Naive thymus-derived CD4-positive, alpha-beta T cell (primary cell): ENCODE measurements at places on chromosomes 1 and 21. TPM values are rescaled to one million over a fixed set of nuclear protein-coding genes. Genes with fewer than 3 reads are reported as not detected.

- DNase-seq, result peak; percentile 25
Observed at GRCh38 chr1:24898152-24898908, 31.7 kb downstream of the RUNX3 start.

DNA sequence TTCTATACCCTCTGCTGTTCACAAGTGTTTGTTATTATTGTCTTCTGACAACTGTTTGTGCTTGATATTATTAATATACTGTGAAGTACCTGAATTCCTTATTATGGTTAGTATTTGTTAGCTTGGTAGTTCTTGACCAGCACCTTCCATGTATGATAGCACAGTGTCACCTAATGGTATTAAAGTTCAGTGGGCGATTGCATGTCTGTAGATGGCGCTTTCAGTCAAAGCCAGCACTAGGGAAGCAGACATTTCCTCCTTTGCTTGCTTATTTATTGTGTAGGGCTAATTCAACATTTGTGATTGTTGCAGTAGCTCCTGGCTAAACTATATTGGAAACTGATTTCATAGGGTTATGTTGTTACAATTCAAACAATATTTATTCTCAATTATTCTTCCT is 218.0 kb downstream of the ZP4 start:
- DNase-seq, result no peak

GRCh38 chr1:59978026-59978425 is 51.5 kb upstream of the CYP2J2 start:
- DNase-seq, result no peak

DNA sequence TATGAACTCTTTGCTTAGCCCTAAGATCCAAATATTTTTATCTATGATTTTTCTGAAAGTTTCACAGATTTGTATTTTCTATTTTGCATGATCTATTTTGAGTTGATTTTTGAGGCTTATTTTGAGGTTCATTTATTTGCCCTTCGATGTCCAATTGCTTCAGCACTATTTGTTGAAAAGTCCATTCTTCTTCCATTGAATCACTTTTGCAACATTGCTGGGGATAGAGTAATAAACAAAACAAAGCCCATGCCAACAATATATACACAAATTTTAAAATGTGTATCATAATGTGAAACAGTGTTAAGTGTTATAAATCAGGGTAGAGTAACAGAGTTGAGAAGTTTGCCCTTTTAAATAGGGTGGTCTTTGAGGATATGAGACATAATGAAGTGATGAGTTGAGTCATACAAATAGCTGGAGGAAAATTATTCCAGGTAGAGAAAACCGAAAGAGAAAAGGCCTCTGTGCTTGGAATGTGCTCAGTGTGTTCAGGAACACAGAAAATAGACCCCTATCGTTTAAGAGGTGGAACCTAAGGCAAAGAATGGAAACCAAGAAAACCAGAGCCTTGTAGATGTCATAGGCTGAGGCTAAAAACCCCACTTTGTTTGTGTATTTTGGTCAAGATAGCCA is 172.7 kb upstream of the NR5A2 start:
- DNase-seq, result no peak

- no peak for DNase-seq
Observed at GRCh38 chr1:153535242-153536011, at the start of gene S100A6. TSS of gene S100A6 (minus strand) at chr1:153535991. CDS start at chr1:153535339, 652 bp downstream.

GNL2 gene
- 60.9 and 70.1 TPM in 2 replicates for total RNA-seq

- DNase-seq, result no peak
Observed at GRCh38 chr1:33615546-33615945, 143.1 kb downstream of the ZSCAN20 start.

DNA sequence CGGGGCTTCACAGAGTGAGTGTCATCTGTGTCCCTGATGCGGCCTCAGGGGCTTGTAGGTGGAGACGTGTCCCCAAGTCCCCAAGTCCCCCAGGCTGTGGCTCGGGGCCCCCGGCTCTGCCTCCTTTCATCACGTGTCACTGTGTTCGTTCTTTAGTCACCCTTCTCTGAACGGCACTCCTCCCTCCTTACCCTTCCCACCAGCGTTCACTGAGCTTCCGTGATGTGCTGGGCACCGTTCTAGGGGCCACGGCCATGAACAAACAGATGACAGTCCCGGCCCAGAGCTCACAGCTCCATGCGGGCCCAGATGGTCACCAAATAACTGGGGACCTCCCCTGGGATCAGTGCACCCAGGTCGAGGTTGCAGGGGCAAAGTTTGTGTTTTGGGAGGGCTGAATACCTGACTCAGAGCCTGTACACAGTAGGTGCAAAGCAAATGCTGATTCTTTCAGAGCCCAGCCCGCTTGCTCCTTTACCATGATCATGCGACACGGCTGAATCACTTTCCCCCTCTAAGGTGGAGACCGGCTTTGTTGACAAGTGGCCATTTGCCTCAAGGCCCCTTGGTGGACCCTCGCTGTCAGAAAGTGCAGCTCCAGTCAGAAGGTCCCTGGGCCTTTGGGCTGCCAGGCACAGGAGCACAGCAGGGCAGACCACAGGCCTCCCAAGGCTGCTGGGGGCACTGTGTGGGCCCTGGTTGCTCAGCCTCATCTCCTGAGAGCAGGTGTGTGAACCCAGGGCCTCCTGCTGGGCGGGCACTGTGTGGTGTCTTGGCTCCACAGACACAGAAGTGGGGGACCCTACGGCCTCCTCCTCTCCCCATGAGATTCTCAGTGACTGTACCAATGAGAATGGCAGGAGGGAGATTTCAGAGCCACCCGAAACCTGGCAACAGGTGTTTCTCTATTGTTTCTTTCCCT is 592.5 kb downstream of the PTPRU start:
- no peak for DNase-seq

- no peak for DNase-seq
Observed at GRCh38 chr1:212688341-212689047, 11.1 kb downstream of the BATF3 start.

- DNase-seq, result no peak
Observed at GRCh38 chr1:108881369-108881768, 4.6 kb downstream of the GPSM2 start.

DNA sequence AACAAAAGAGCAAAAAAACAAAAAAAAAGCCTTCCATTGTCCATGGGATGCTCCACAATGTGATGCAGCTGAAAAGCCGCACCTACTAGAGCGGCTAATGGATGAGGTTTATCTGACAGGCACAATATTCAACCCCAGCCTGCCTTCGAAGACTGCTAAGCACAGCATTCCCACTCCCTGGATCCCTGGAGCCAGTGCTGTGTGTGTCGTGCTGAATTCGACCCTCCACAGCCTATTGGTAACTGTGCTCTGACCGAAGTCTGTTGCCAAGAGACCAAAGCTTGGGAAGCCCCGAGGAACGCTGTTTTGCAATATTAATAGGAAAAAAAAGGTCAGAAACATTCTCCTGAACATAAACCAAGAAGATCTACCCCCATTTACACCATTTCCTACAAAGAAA is 57.2 kb upstream of the PUM1 start:
- DNase-seq, result no peak

IL20 gene
- total RNA-seq, result not detected in 2 replicates

- no peak for DNase-seq
Observed at GRCh38 chr1:110050602-110051261, 16.3 kb downstream of the STRIP1 start.

- DNase-seq, result no peak
Observed at GRCh38 chr1:11813021-11813420, 7.0 kb downstream of the CLCN6 start.

PROK1 gene
- total RNA-seq, result not detected

MCOLN2 gene
- total RNA-seq, result 2.5 TPM

GRCh38 chr1:162901243-162901642 is 40.3 kb upstream of the CCDC190 start:
- no peak for DNase-seq

DNA sequence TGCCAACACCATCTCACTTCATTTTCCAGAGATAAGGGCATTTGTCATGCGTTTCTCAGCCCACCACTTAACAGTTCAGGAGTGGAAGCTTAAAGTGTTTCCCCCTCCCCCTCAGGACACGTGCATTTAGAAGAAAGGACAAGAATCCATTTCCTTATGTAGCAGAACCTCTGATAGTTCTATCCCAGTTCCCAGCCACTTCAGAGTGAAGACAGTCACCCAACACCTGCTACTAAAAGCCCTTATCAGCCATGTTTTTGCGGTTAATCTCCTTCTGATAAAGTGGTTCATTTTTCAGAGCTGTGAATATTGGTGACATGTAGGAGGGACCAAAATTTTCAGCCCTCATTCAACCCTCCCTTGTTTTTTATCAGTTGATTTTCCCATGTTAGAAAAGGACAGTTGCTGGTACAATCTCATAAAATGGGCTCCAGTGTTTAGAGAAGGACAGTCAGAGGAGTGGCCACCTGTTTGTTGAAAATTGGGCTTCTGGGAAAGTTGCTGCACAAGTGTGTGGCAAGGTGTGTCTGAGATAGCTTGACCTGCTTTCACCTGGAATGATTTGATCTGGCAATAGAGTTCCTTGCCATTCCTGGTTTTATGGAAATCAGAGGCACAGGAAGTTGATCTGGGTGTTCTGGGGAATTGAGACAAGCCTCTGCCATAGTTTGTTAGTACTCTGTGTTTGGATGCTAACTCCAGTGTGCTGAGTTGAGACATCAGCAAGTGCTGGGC is 114.0 kb downstream of the PPP1R12B start:
- no peak for DNase-seq

- no peak for DNase-seq
Observed at GRCh38 chr21:18252680-18253079, 8.0 kb downstream of the CHODL start.

DNA sequence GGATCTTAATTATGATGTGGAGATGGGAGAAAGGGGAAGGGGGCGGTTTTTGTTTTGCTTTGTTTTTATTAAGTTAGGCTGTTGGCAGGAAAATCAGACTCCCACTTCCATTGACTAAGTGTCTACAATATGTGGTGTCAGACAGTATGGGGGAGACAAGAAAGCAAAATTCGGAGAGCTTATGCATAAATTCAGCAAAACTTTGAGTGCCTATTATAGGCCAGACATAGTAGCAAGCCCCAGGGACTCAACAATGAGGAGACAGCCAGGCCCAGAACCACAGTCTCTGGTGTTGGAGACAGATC is 835 bp upstream of the TSPAN2 start:
- DNase-seq, result no peak

MPL gene
- total RNA-seq, result 0.21 TPM

DNA sequence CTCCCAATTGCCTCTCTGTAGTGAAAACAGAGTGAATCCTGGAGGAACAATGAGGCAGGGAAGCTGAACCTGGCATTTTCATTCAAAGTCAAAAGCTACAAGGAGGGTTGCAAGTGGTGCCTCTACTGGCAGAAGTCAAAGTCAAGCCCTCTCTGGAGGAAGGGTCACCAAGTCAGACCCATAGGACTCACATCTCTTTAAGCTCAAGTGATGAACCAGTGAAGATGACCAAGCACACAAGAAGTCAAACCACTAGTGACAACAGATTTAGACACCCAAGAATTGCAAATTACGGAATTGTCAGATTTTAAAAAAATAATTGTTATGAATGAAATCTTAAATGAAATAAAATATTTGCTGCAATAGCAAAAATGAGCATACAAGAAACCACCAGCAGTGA is 81.1 kb upstream of the ATP1B1 start:
- no peak for DNase-seq

C1orf167 gene
- not detected in 2 replicates for total RNA-seq

MYOM3 gene
- not detected for total RNA-seq

DNA sequence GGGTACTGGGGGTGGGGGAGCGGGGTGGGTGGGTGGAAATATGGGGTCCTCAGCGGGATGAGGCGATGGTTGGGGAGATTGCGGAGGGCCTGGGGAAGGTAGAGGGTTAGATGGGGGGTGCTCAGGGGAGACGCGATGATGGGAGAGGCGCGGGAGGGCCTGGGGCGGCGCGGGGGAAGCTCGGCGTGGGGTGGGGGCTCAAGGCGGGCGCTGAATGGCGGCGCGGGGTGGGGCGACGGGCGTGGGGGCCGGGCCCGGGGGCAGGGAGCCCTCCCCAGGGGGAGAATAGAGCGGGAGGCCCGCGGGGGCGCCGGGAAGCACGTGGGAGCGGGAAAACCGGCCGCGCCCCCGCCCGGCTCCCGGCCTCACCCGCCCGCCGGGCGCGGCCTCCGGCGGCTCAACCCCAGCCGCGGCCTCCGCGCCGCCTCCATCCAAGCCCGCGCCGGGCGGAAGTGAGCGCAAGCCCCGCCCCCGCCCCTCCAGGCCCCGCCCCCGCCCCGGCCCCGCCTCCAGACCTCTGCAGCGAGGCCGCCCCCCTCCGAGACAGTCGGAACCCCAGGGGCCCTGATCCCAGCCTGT is at the start of gene FAAP20:
Gene FAAP20 (minus strand): TSS at position 454 of the 579 bp plus-strand sequence. CDS start 23 bp downstream, at position 431.
- no peak for DNase-seq

SAMSN1 gene
- total RNA-seq, result 38.0 TPM

DNA sequence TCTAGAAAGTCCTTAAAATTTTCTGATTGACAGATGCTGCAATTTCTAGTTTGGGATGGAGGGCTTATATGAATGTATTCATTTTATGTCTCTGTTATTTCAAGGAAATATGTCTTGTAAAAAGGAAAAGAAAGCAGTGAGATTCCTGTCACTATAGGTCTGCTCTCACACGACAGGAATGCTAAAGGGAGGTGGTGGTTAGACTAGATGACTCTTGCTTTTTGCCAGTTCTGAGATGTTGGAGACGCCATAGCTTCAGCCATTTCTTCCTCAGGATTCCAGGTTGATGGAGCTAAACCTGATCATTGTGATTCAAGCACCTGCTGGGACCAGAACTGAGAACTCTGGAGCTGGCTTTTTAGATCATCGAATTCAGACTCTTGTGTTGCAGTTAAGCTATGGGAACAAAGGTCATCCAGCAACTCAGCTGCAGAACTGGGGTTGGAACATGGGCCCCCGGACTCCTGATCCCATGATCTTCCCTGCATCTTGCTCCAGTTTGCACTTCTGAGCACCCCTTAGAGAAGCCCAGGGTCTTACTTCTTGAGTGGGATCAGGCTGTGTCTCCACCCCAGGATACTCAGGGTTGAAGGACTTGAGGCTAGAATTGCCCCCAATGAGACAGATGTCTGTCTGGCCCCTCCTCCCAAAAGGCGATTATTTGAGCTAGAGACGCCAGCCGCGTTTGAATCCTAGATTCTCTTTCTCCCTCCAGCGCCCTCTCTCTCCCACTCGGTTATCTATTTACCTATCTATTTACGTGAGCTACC is 46.7 kb upstream of the FOXO6 start:
- no peak for DNase-seq

GRCh38 chr1:220564216-220564615 is 36.3 kb downstream of the MARK1 start:
- DNase-seq, result no peak

PRELP gene
- total RNA-seq, result not detected
